ENCODE measurements at places on chromosomes 13 and 19. TPM values are rescaled to one million over a fixed set of nuclear protein-coding genes. Genes with fewer than 3 reads are reported as not detected.

DNA sequence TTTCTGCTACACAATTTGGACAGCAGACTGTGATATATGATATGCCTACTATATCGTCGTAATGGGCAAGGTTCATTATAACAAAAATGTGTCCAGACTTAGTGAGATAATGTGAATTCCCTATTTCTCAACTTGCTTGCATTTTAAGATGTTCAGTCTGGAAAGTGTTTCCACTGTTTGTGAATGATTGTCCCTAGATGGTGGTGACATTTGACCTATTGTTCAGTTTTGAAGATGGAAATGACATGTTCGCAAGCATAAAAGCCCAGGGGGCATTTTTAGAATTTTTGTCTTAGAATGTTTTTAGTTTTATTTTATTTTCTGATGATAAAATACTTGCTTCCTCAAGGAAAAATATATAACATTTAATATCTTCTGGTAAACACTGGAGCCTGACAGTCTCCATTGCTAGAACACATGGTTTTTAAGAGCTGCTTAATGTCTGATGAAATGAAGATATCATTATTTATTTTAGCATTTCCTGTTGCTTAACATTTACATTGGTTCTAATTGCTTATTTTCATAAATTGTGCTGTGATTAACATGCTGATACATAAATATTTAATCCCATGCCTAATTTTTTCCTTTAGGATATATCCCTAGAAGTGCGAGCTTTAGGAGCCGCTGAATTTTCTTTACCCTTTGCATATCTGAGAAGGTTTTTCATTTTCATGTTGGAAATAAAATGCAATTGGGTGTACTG is 27.1 kb downstream of the MBNL2 start:
- DNase-seq, result no peak

DNA sequence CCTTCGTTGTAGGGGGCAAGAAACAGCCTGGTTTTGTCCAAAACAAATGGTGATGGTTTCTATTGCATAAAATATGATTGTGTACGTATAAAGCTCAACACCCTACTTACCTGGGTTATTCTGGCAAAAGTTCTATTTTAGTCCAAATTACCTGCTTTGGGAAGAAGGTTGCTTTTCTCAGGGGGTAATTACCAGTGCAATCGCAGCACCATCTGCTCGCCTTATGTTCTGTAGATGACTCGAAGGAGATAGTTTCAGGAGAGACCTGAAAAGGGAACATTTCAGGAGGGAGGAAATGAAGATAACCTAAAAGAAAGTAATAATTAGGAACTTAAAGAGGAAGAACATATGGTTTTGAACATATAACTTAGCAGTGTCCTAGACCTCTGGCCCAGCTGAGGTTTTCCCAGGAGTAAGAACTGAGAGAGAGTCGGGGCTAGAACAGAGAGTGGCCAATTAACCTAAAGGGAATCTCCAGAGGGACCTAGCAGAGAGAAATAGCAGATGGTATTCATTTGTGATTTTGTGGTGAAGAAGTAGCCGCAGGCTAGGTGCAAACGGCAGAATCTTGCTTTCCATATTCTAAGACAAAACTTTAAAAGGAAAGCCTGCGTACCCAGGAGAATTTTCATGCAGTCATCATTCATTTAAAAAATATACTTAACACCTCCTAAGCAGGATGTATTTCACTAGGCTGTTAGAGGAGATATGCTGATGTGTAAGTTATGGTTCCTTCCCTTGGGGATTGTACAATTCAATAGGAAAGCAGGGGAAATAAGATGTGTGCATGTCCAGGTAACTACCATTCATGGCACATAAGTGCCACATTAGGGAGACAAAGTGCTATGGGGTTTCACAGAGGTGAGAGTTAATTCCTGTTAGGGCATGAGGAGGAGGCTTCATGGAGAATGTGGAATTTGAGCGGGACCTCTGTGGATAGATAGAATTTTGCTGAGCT is 113.0 kb upstream of the SLC10A2 start:
- DNase-seq, result no peak

GRCh38 chr19:39969681-39970424 is 1.1 kb upstream of the PSMC4 start:
- DNase-seq, result no peak

PLPP2 gene
- 36.3 TPM for polyA plus RNA-seq

DNA sequence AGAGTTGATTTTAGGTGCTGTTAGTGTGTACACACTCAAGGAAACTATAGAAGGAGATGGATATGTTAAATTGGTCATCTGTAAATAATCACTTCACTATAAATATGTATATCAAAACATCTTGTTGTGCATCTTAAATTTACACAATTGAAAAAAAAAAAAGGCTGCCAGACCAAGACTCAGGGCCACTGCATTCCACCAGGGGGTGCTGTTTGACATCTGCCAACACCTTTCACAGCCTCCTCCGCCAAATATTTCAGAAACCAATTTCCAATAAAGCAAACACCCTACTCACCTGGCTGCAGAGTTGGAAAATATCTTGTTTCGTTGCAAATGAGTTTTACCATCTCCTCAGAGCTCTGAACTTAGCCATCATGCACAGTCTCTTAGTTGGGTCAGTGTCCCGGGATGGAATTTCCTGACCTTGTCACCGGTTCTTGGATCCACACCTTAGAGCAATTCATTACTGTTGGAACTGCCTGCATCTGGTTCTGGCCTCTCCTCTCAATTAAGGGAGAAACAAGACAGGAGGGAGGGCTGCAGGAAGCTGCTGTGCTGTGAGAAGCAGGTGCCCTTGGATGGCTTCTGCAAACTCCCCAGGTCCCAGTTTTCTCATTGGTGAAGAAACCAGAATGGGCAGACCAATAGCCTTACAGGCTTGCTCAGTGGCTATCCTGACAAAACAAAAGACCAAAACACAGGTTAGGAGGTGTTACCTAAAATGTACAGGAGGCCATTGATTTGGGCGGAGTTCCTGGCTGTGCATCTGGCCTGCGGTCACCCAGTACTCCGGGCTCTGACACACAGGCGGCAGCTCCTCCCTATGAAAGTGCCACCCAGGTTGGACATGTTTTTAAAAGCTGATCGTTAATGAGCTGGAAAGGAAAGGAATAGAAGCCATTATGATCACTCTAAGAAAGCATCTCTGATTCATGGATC is 746.6 kb downstream of the UQCRFS1 start:
- no peak for DNase-seq
